DMS79 treated with DMSO at 0.1 percent for 48 hours (cell line): ENCODE measurements at places on chromosomes 6 and 20.

- no peak for DNase-seq
Measured at GRCh38 chr6:121008553-121008952, 325.7 kb downstream of the TBC1D32 start.

- DNase-seq = no peak
Measured at GRCh38 chr6:16316741-16317251, 78.4 kb downstream of the GMPR start.

DNA sequence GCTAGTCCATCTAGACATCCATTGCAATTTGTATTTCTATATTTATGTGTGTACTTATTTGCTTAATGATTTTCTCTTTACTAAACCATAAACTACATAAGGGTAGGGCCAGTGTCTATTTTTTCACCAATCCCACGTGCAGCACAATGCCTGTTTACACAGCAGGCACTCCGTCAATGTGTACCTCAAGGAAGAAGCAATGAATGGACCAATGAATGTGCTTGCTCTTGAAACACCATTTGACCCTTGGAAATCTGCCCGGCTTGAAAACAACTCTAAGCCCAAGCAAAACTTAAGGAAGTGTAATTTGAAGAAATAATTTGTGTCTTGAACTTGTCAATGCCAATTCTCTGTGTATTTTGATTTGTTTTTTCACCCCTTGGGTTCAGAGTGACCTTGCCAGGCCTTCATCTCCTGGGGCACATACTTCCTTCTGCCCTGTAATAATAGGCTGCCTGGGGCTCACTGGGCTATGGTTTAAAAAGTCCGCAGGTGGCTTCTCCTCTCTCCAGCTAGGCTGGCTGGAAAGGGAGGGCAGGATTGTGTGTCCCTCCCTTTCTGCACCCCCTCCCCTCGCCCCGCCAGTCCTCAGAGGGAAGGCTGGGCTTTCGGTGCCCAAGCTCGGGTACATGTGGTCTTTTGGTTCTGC is 140.8 kb upstream of the ARMC2 start:
- peak; percentile 34 for DNase-seq

GRCh38 chr20:32348207-32348606 is 9.9 kb upstream of the ASXL1 start:
- no peak for DNase-seq

- DNase-seq = no peak
Measured at GRCh38 chr20:8244637-8245036, 112.6 kb downstream of the PLCB1 start.

GRCh38 chr6:81901551-81901966 is 149.1 kb upstream of the TENT5A start:
- DNase-seq = no peak

- peak; percentile 87 for DNase-seq
Measured at GRCh38 chr20:62926229-62927127, at the start of gene DIDO1. Gene DIDO1 (minus strand): TSS chr20:62926505.

- DNase-seq = no peak
Measured at GRCh38 chr6:89221971-89222711, 5.0 kb upstream of the GABRR1 start.

GRCh38 chr6:142349215-142349823 is 47.5 kb downstream of the ADGRG6 start:
- DNase-seq = no peak

DNA sequence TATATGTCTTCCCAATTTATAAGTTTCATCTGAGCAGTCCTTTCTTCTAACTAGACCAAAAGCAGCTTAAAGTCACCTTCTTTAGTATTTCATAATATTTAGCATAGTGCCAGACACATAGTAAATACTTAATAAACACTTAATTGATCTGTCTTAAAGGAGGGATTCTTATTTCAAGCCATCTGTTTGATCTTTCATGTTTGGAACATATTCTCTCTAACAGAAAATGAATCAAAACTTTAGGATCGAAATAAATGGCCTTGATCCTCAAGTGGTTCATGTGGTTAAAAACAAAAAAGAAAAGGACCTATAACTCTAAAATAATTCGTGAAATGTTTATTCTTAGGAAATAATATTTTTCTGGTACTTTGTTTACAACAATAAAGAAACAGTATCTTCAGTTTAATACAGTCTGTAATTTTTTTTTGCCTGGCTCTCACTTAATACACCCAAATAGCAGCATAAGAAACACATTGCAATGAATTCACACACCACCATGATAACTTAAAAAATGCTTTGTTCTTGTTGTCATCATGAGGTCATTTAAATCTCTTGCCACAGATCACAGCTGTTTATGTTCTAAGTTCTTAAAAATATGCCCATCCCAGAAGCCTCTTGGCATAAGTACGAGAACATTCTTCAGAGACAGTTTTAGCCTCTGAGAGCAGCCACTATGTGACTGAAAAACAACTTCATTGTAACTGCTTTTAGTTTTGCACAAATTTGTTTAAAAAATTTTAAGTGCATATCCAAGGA is 48.1 kb downstream of the ESF1 start:
- no peak for DNase-seq

GRCh38 chr6:38354905-38355304 is 284.8 kb downstream of the BTBD9 start:
- peak; percentile 40 for DNase-seq

DNA sequence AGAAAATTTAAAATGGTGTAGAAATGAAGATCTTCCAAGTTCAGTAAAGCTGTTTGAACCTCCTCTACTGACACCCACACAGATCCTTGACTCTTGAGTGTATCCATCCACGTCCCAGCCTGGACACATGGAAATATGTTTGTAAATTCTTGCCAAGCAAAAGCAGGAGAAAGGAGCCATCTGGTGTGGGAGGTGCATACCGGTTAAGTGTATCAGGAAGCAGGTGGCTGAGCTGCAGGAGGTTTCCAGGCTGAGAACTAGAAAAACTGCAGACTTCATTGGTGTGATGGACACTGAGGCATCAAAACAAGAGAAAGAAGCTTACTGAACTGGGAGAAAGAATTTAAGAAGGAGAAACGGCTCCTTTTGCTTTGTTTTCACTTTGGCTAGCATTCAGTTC is 229.9 kb upstream of the GRIK2 start:
- DNase-seq = no peak

GRCh38 chr6:106745824-106746582 is 116.6 kb downstream of the QRSL1 start:
- peak; percentile 65 for DNase-seq

DNA sequence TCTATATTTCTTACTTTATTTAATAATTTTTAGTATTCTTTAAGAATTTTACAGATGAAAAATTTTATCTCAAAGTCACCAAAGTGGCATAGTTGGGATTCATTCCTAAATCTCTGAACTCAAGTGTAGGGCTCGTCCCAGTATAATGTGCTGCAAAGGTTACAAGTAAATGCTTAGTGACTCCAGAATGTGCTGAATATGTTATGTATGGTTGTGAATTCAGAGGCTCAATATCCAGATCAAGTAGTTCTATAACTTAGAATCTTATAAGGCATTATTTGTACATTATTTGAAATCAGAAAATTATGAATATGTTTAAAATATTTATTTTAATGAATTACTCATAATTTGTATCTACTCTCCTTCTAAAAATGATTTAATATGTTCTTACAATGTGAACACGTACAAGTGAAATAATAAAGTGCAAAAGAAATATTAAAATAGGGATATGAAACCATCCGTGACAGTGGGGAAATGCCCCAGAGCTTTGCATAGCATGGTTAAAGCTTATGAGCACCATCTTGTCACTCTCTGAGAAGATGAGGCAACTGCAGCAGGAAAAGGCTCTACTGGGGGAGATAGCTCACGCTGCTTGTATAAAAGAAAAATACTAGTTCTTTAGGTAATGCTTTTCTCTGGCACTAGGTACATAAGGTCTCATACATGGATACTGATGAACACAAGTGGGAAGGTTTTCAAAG is 259.0 kb downstream of the FOXC1 start:
- no peak for DNase-seq

- no peak for DNase-seq
Measured at GRCh38 chr20:3307078-3307477, 68.1 kb upstream of the SLC4A11 start.

DNA sequence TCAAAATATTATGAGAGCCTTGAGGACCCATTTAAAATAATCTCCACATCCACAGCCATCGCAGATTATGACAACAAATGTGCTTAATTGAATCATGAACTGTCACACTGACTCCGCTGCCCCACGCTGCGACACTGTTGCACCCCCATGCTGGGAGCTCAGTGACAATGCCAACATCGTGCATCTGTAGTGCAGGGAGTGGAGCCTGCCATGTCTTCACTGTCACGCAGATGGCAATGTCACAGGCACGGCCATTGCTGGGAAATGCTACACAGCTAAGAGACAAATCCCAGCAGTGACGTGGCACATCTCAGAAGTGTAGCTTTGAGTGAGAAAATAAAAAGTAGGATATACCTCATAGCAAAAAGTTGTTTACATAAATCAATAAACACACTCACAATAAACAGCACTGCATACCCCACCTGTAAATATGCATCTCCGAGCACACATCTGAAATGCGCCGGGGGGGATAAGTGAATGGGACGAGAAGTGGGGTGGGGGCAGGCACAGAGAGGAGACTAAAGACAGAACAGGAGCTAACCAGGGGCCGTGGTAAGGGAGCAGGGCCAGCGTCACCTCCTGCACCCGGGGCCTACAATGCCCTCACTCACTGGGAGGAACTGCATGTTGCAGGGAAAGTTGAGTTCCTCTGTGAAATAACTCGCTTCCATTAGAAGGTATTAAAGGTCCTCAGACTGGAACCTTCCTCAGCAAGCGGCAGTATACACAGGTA is 349.9 kb downstream of the THBS2 start:
- DNase-seq = no peak

- no peak for DNase-seq
Measured at GRCh38 chr6:140436023-140436811, 1061.8 kb upstream of the CITED2 start.

GRCh38 chr6:153625089-153625488 is 414.0 kb upstream of the OPRM1 start:
- DNase-seq = no peak

DNA sequence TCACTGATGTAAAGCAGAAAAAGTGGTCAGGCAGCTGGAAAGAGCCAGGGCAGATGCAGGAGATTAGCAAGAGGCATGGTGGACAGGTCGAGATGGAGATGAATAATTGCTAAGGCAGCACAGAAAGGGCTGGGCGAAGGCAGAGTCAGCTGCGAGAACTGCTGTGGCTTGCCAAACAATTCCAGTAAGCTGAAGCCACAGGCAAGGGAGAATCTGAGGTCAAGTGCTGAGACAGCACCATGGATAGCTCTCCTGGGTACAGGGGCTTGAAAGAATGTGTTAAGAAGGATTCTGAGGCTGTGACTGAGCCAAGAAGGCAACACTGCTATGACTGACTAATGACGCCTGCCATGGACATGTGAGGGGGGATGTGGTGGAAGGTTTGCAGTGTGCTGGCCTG is 220.8 kb upstream of the FOXA2 start:
- no peak for DNase-seq

- no peak for DNase-seq
Measured at GRCh38 chr6:18585032-18585573, 198.0 kb downstream of the RNF144B start.
